Activated CD4-positive, alpha-beta T cell treated with anti-CD3 and anti-CD28 coated beads, Interleukin-2, amount 10 ng/mL, durations not matched to agents 7 days and 5 days (primary cell): ENCODE measurements at places on chromosomes 6 and 20.

DNA sequence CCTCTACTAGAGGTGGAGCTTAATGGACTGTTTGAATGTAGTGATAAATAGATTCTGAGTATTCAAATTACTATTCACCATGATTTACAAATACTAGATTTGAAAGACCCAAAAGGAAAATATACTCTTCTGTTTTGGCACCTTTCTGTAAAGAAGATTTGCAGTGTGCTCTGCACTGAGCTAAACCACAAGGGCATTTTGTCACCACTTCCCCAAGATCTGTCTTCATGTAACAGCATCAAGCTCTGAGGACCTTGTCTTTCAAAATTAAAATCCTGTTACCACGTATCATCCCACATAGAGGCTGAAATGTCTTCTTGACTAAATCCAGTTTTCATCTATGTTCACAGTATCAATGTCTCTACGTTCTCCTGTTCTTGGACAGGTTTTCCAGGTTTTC, 3.3 kb upstream of the PGK2 start:
- no peak overlapping the region for H3K4me3 ChIP-seq
- H3K4me1 ChIP-seq, result no peaks in the 10 kb centered on the region

DNA sequence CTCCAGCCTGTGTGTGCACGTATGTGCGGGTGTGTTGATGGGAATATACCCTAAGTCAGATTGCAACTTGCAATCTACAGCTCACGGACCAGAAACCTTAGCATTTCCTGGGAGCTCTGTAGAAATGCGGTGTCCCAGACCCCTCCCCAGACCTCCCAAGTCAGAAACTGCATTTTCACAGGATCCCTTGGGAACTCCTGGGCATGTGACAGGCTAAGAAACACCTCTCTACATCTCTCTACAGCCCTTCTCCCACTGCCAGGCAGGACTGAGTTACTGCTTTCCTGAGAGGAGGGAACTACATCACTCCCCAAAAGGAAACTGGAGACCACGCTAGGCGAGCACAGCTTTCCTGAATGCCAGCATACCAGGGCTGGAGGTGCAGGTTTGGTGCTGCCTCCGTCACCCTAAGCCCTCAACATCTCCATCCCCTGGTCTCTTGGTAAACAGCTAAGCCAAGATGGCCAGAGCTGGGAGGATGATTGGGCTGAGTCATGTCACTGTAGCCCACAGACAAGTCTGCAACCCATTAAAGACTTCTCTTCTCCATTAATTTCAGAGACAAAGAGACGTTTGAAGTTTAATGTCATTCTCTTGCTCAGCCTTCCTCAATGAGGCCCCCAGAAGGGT, 194.4 kb downstream of the BMP7 start:
- no peak for DNase-seq
- no peaks in the 10 kb centered on the region for H3K4me1 ChIP-seq
- H3K36me3 ChIP-seq, result no peaks in the 10 kb centered on the region
- no peak overlapping the region for H3K4me3 ChIP-seq

- peaks cover 2% of the 10 kb centered on the region for H3K27me3 ChIP-seq
- no peak overlapping the region for H3K27ac ChIP-seq
- H3K36me3 ChIP-seq, result no peaks in the 10 kb centered on the region
- DNase-seq, result no peak
- H3K4me1 ChIP-seq, result no peaks in the 10 kb centered on the region
- H3K4me3 ChIP-seq, result no peak overlapping the region
These were observed 41.8 kb upstream of the GABRR1 start for GRCh38 chr6:89258912-89259311.

GRCh38 chr20:33843854-33844253, 32.7 kb downstream of the CHMP4B start:
- H3K36me3 ChIP-seq, result peaks cover 30% of the 10 kb centered on the region
- peak overlapping the region; percentile 51 for H3K27ac ChIP-seq
- peaks cover 88% of the 10 kb centered on the region for H3K4me1 ChIP-seq
- peak; percentile 29 for DNase-seq
- H3K4me3 ChIP-seq, result no peak overlapping the region

GRCh38 chr6:19925533-19925932, 88.4 kb downstream of the ID4 start:
- no peak overlapping the region for H3K27ac ChIP-seq
- DNase-seq, result no peak
- no peaks in the 10 kb centered on the region for H3K27me3 ChIP-seq

- no peaks in the 10 kb centered on the region for H3K4me1 ChIP-seq
- no peak overlapping the region for H3K4me3 ChIP-seq
- H3K27me3 ChIP-seq, result peaks cover 13% of the 10 kb centered on the region
- H3K27ac ChIP-seq, result no peak overlapping the region
- H3K36me3 ChIP-seq, result no peaks in the 10 kb centered on the region
- no peak for DNase-seq
These were observed 96.3 kb downstream of the FHL5 start for GRCh38 chr6:96659084-96659845.

- peaks cover 21% of the 10 kb centered on the region for H3K4me1 ChIP-seq
- H3K4me3 ChIP-seq, result no peak overlapping the region
- H3K36me3 ChIP-seq, result no peaks in the 10 kb centered on the region
- no peaks in the 10 kb centered on the region for H3K27me3 ChIP-seq
- peak; percentile 11 for DNase-seq
These were observed 208.3 kb downstream of the PTPRK start for GRCh38 chr6:128311944-128312570.

DNA sequence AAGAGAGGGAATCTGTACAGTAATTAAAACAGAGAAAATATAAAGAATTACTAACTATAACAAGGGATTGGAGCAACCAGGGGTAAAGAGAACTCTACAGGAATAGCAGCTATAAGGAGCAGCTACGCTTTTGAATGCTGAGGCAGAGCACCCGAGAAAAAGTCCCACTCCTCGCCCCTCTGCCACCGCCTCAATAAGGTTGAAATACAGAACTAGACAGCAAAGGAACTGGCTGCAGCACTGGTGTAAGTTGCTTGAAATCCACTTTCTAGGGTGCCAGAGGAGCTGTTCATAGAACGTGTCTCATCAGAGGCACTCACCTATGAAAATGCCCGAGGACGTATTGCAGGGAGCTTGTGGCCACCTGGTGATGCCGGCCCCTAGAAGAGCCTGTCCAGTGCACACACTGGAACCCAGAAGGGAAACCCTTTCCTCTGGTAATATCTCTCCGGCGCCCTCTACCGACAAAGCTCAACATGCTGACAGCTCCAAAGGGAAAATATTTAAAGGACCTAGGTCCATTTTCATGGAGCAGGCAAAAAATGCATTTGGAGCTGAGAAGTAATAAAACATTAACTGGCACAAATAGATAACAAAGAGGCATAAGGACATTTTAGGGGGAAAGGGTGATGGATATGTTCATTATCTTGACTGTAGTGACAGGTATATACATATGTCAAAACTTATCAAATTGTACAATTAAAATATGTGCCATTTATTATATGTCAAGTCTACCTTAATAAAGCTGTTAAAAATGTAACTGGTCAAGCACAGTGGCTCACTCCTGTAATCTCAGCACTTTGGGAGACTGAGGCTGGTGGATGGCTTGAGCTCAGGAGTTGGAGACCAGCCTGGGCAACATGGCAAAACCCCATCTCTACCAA, 137.4 kb upstream of the HDAC2 start:
- H3K27me3 ChIP-seq, result peaks cover 13% of the 10 kb centered on the region
- peak; percentile 46 for DNase-seq
- H3K4me3 ChIP-seq, result no peak overlapping the region
- H3K27ac ChIP-seq, result no peak overlapping the region
- no peaks in the 10 kb centered on the region for H3K4me1 ChIP-seq

- peaks cover 9% of the 10 kb centered on the region for H3K36me3 ChIP-seq
- peaks cover 23% of the 10 kb centered on the region for H3K4me1 ChIP-seq
- no peak for DNase-seq
- peaks cover 5% of the 10 kb centered on the region for H3K27me3 ChIP-seq
- H3K4me3 ChIP-seq, result no peak overlapping the region
- no peak overlapping the region for H3K27ac ChIP-seq
These were observed 3.4 kb downstream of the TCFL5 start for GRCh38 chr20:62858058-62858830.

DNA sequence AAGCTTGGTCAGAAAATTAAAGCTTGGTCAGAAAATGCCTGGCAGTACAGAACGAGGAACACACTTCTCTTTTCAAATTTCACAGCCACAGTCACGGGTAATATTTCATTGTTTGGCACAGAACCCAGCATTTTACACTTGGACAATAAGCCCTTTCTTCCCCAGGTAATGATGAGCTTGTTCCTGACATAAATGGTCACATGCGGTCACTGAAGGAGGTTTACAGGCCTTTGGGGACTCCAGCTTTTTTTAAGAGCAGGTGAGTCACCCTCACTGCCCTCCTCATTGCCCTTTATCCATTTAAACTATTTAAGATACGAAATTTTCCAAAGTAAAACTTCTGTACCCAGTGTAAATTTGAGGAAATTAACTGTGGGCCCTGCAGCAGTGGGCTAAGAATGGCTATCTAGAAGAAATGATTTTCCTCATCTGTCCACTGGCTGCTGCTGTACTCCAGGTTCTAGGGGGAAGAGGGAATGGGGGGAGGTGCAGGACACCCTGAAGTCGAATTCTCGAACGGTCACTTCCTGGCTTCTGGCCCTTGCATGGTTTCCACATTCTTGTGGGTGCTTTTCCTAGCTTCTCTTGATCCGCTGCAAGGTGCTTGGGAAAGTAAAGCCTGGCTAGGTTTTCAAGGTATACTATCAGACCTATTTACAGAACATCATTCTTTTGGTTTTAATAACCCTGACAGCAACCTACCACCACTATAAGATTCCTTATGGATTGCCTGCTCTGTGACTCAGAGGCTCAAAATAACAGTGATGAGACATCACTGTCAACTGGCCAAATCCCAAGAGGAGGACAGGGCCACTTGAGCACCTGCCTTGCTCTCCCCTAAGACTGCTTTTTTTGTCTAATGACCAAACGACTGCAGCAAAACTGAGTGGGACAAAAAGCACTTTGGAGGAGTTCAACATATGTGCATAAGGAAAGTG, 75.8 kb downstream of the PREP start:
- H3K4me3 ChIP-seq, result no peak overlapping the region
- DNase-seq, result no peak
- H3K27me3 ChIP-seq, result no peaks in the 10 kb centered on the region
- peaks cover 1% of the 10 kb centered on the region for H3K4me1 ChIP-seq
- H3K27ac ChIP-seq, result no peak overlapping the region

DNA sequence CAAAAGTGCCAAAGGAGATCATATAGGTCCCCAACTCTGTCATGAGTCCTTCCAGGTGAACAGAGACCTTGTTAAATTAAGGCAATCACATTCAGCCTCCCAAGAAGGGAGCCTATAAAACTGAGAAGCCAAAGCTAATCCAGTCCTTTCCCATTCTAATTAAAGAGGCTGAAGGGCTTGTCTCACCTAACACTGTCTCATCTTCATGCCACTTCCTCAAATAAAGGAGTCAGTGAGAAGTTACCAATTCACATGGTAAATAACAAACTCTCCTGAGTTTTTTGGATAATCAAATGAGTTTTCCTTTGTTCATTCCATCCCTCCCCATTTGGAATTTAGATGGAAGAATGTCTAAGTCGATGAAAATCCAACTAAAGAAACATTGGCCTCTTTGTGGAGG, 242.8 kb downstream of the UST start:
- no peaks in the 10 kb centered on the region for H3K36me3 ChIP-seq
- peaks cover 10% of the 10 kb centered on the region for H3K27me3 ChIP-seq
- H3K27ac ChIP-seq, result no peak overlapping the region
- H3K4me3 ChIP-seq, result no peak overlapping the region

GRCh38 chr6:13847326-13848050, 33.1 kb upstream of the MCUR1 start:
- H3K27ac ChIP-seq, result no peak overlapping the region
- no peaks in the 10 kb centered on the region for H3K4me1 ChIP-seq
- DNase-seq, result no peak
- no peak overlapping the region for H3K4me3 ChIP-seq
- H3K36me3 ChIP-seq, result no peaks in the 10 kb centered on the region

- H3K4me1 ChIP-seq, result peaks cover 24% of the 10 kb centered on the region
- peak overlapping the region; percentile 99 for H3K27ac ChIP-seq
- no peaks in the 10 kb centered on the region for H3K27me3 ChIP-seq
- peaks cover 34% of the 10 kb centered on the region for H3K36me3 ChIP-seq
- H3K4me3 ChIP-seq, result peak overlapping the region; percentile 98
These were observed 1.5 kb downstream of the MMP24OS start for GRCh38 chr20:35276408-35276807.

GRCh38 chr6:7546896-7547295, 5.4 kb downstream of the DSP start:
- peaks cover 57% of the 10 kb centered on the region for H3K27me3 ChIP-seq
- peaks cover 2% of the 10 kb centered on the region for H3K4me1 ChIP-seq
- no peak overlapping the region for H3K4me3 ChIP-seq
- no peak overlapping the region for H3K27ac ChIP-seq

- H3K4me3 ChIP-seq, result no peak overlapping the region
- H3K4me1 ChIP-seq, result peaks cover 13% of the 10 kb centered on the region
- H3K27me3 ChIP-seq, result peaks cover 50% of the 10 kb centered on the region
- peaks cover 2% of the 10 kb centered on the region for H3K36me3 ChIP-seq
- H3K27ac ChIP-seq, result no peak overlapping the region
These were observed 2.8 kb upstream of the MYO6 start for GRCh38 chr6:75746221-75746620.

DNA sequence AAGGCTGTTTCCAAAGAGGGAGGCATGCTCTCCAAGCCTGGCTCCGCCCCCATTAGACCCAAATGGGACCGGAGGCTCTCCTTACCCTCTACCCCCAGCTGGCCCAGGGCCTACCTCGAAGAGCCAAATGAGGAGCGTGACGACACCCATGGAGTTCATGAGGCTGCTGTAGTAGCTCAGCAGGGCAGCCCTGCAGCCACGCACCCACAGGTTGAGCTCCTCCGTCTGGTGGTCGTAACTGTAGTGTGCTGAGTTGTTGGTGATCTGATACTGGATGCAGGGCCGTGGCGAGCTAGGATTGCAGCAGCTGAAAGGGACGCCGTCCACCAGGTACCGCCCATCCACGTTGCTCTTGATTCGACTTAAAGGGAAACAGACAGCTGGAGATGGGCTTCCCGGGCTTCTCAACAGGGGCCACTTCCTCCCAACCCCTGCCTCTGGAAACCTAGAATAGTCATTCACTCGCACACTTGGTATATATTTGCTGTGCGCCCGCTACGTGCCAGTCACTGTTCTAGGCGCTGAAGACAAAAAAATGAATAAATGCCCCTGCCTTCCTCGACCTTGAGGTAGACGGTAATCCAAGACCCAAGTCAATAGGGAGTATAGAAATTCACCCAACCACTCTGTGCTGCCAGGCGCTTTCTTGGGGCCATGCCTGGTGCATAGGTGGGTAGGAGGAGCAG, 18.0 kb downstream of the PRPH2 start:
- H3K4me1 ChIP-seq, result no peaks in the 10 kb centered on the region
- no peaks in the 10 kb centered on the region for H3K36me3 ChIP-seq
- no peaks in the 10 kb centered on the region for H3K27me3 ChIP-seq
- H3K4me3 ChIP-seq, result no peak overlapping the region
- H3K27ac ChIP-seq, result no peak overlapping the region

DNA sequence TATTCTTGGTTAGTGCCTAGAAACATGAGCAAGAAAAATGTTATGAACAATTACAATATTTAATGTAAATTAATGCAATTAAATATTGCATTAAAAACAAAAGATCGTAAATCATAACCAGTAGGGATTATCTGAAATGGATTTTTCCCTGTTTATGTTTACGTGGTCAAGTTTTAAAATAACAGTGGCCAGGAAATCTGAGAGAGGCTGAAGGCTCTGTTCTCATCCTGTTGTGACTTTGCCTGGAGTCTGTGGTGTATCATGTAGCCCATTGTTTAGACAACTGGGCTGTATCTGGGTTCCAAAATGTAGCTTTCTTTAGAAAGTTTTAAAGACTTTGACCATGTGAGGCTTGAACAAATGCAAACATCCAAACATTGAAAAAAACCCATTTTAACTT, 2.4 kb downstream of the MYO6 start:
- peaks cover 46% of the 10 kb centered on the region for H3K27me3 ChIP-seq
- DNase-seq, result no peak
- H3K36me3 ChIP-seq, result peaks cover 2% of the 10 kb centered on the region
- no peak overlapping the region for H3K27ac ChIP-seq
